ENCODE measurements at places on chromosomes 4 and X. TPM values are rescaled to one million over a fixed set of nuclear protein-coding genes. Genes with fewer than 3 reads are reported as not detected.

The GATA1 gene
- total RNA-seq = not detected

The MND1 gene
- total RNA-seq = 9.5 TPM

The PNMA6A gene
- 26.5 TPM for total RNA-seq

The GNRHR gene
- total RNA-seq = 0.23 TPM

The GYG2 gene
- 17.8 TPM for total RNA-seq

The MTNR1A gene
- 2.8 TPM for total RNA-seq

The TCEAL6 gene
- total RNA-seq = 10.1 TPM

The SRPK3 gene
- total RNA-seq = 0.46 TPM

The PRDM5 gene
- total RNA-seq = 30.4 TPM
